Hepatocyte (in vitro differentiated cells): ENCODE measurements at places on chromosomes 13 and 19. TPM values are rescaled to one million over a fixed set of nuclear protein-coding genes. Genes with fewer than 3 reads are reported as not detected.

Gene ZNF610
- polyA plus RNA-seq: 4.7 and 5.3 TPM in 2 replicates

Gene CCDC8
- polyA plus RNA-seq: 46.8 and 55.9 TPM in 2 replicates

Gene F7
- polyA plus RNA-seq: 7.0 and 12.6 TPM in 2 replicates

Gene IFI30
- 129 and 170 TPM in 2 replicates for polyA plus RNA-seq

Gene CACTIN
- 15.7 and 18.3 TPM in 2 replicates for polyA plus RNA-seq

DNA sequence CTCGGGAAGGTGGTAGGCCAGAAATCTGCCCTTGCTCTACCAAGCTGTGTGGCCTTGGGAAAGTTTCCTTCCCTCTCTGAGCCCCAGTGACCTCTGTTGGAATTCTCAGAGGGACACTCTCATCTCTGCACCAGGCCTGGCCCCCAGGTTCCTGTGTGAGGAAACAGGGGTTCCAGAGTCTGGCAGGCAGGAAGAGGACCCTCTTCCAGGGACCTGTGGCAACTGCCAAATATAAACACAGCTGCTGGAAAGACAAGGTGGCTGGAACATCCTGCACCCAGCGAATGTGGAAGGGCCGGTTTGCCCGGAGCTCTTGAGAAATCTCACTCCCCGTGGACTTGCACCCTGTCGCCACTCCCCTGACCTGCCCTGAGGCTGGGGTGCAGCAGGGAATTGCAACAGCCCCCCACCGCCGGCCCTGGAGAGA lies 52.8 kb downstream of the GADD45B start:
- DNase-seq: no peak

GRCh38 chr19:58450856-58451357 lies 515 bp upstream of the ZNF324B start:
- DNase-seq: peak; percentile 24

- no peak for DNase-seq
Observed at GRCh38 chr13:27643334-27644132, 21.8 kb downstream of the POLR1D start.

DNA sequence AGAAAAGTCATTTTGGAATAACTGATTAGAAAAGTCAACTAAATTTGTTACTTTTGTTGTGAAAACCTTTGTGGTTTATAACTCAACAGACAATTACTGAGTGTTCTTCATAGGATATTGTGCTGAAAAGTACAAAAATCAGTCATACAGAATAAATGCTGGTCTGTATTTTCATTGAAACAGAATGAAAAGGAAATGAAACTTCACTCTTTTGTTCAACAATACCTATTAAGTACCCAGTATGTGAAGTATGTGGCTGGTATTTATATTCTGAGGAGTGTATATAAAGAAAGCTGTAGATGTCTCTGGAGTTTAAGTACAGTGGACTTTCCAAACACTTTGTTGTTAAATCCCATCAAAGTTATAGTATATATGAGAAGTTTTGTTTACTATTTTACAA lies 828.4 kb upstream of the ATXN8OS start:
- DNase-seq: no peak

- DNase-seq: no peak
Observed at GRCh38 chr13:99495466-99496183, 5.6 kb upstream of the TM9SF2 start.

DNA sequence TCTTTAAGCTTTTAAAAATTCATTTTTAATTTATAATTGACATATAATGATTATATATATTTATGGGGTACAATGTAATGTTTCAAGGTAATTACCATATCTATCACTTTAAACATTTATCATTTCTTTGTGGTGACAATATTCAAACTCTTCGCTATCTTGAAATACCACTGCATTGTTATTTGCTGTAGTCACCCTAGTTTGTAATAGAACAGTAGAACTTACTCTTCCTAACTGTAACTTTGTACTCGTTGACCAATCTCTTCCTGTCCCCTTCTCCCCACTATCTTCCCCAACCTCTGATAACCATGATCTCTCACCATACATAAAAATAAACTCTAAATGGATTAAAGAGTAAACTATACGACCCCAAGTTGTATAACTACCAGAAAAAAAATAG lies 20.4 kb downstream of the COG6 start:
- DNase-seq: no peak

GRCh38 chr13:98133946-98134345 lies 8.9 kb upstream of the FARP1 start:
- DNase-seq: no peak

- DNase-seq: no peak
Observed at GRCh38 chr19:29881386-29881785, 60.7 kb upstream of the URI1 start.

GRCh38 chr19:4567584-4568071 lies 8.1 kb upstream of the SEMA6B start:
- peak; percentile 46 for DNase-seq

GRCh38 chr13:98675066-98675465 lies 77.4 kb downstream of the SLC15A1 start:
- DNase-seq: no peak

DNA sequence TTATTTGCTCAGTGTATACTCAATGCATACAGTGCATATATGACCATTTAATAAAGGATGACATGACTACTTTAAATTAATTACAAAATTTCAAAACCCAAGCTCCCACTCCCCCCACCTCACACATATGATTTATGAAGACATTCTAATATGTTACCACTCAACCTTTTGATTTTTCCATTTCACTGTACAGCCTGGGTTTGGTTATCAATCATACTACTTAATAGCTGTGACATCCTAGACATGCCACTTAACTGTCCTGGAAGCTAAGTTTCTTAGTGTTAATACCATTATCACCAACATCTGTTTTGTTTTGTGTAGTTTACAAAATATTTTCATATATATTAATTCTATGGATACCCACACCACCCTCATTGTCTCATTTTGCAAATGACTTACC lies 42.2 kb downstream of the UBL3 start:
- no peak for DNase-seq

- DNase-seq: no peak
Observed at GRCh38 chr13:111215081-111216047, 100.3 kb downstream of the ARHGEF7 start.

DNA sequence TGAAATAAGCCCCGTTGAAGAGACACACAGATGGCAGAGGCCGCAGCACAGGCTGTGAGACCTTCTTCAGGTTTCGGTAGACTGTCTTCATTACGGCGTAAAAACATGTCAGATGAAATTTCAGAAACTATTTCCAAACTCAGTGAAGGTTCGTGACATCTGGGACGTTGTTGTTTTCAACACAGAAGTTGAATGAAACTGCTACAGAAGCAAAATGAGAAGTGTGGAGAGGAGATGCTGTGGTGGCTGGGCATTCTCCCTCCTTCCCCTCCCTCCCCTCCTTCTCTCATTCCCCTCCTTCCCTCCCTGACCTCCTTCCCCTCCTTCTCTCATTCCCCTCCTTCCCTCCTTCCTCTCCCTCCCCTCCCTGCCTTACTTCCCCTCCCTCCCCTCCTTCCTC lies 113.6 kb downstream of the ATP11A start:
- DNase-seq: no peak

- peak; percentile 45 for DNase-seq
Observed at GRCh38 chr13:26050568-26051230, 1.1 kb downstream of the SHISA2 start.

GRCh38 chr13:31862828-31863227 lies 123.5 kb downstream of the RXFP2 start:
- DNase-seq: no peak

DNA sequence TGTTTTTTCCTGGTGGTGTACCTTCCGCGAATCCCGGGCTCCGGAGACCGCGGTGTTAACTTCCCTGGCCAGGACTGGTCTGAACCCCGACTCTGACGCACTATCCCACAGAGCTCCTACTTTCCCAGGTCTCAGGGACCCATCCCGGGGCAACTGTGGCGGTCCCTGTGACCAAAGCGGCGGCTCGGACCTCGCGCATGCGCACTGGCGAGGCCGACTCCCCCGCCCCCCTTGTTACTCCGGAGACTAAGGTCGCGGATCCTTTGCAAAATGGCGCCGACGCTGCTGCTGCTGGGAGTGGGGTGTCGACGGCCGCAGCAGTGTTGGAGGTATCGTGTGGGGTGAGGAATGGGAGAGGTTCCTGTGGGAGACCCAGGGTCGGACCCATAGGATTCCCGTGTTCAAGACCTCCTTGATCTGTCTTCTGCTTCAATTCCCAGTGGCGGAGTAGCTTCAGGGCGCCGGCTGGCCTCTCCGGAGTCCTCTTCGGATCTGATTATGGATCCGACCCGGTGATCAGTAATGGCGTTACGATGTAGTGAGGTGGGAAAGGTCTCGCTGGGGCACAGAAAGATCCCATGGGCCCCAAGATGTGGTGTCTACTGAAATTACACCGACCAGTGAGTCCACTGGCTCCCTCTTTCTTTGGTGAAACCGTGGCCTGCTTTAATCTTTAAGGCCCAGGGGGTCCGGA lies 66.6 kb upstream of the ZNF527 start:
- DNase-seq: peak; percentile 41

- no peak for DNase-seq
Observed at GRCh38 chr19:44948763-44949374, 3.0 kb downstream of the APOC2 start.

DNA sequence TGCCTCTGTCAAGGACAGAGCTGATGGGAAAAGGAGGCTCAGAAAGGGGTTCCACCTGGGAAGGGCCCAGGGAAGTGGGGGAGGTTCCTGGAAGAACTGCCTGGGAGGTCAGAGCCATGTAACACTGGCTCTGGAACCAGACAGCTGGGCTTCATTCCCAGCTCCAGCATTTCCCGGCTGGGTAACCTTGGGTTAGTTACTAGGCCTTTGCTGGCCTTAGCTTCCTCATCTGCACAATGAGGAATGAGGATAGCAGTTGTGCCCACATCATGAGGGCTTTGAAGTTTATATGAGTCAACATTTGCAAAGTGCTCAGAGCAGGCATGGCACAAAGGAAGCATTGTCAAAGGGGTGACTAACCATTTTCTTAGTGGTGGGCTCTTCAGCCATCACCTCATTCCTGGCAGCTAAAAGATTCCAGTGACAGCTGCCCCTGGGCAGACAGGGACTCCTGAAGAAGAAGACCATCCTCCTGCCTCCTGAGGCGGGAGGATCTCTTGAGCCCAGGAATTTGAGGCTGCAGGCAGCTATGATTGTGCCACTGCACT lies 1.7 kb upstream of the DNAJB1 start:
- no peak for DNase-seq

GRCh38 chr13:40406405-40407120 lies 259.9 kb downstream of the FOXO1 start:
- peak; percentile 50 for DNase-seq
